ENCODE measurements at places on chromosomes 12 and 14.

DNA sequence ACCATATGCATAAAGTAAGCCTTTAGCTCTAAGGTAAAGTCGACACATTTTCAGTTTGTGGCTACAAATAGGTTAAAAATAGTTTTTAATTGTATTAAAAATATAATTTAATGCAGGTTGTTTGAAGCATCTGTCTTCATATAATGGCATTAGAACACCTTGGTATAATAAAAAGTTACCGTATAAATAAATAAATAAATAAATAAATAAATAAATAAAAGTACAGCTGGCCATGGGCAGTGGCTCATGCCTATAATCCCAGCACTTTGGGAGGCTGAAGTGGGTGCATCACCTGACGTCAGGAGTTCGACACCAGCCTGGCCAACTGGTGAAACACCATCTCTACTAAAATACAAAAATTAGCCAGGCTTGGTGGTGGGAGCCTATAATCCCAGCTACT, 15.6 kb downstream of the ZFYVE26 start:
- DNase-seq = no peak

GRCh38 chr12:113660936-113661335, 189.3 kb upstream of the LHX5 start:
- DNase-seq = no peak

GRCh38 chr12:45670346-45671065, 59.0 kb upstream of the ARID2 start:
- no peak for DNase-seq

- DNase-seq = no peak
Measured at GRCh38 chr14:89477391-89477790, 60.4 kb upstream of the FOXN3 start.
